Umbilical cord (tissue), 2 donors: ENCODE measurements at places on chromosomes 4 and X.

DNA sequence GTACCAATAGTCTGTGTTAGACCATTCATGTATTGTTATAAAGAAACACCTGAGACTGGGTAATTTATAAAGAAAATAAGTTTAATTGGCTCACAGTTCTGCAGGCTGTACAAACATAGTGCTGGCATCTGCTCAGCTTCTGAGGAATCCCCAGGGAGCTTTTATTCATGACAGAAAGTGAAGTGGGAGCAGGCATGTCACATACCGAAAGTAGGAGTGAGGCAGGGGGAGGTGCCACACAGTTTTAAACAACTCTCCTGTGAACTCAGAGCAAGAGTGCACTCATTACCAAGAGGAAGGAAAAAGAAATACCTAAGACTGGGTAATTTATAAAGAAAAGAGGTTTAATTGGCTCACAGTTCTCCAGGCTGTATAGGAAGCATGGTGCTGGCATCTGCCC lies 591.2 kb downstream of the PPP4R3C start:
- DNase-seq: no peak

- no peak for DNase-seq
These were observed 216.6 kb downstream of the SHROOM3 start for GRCh38 chr4:76651616-76652015.

DNA sequence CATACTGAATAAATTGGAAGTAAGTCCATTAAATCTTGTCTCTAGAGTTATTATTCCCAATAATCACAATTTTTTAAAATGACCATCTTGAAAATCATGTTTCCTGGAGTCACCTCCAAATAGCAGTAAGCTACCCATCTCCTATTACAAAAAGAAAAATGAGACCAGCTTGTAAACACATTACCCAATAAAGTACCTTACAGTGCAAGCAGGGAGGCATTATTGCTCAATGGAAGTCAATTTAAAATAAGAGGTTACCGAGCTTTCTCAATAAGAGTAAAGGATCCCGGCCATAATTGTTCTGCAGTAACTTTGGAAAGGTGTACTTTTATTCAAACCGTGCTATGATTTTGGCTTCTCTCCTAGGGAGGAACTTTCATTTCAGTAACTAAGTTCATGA lies 78.0 kb downstream of the DMD start:
- no peak for DNase-seq

DNA sequence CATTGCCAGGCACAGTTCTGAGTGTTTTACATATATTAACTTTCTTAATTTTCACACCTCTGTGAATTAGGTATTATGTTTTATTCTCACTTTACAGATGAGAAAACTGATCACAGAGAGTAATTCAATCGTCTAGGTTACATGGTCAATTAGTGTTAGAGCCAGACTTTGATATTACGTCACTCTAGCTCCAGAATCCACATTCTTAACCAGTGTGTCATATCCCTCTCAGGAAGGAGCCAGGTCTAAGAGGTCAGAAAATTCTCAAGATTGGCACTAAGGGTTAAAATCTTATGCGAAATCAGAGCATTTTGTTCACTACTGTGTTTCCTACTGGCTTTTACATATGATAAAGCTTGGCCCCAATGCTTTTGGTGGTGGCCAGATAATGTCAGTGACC lies 7.4 kb downstream of the DMP1 start:
- peak; percentile 3 for DNase-seq

GRCh38 chrX:145393702-145394235 lies 146.5 kb downstream of the SPANXN1 start:
- DNase-seq: no peak

- DNase-seq: no peak
These were observed 39.4 kb downstream of the WFS1 start for GRCh38 chr4:6308899-6309643.
